ENCODE measurements at places on chromosomes 12 and 14. TPM values are rescaled to one million over a fixed set of nuclear protein-coding genes. Genes with fewer than 3 reads are reported as not detected.
A peak's percentile ranks its signal among the peaks of the same experiment; 100 is the strongest.

The CEP170B gene
- polyA plus RNA-seq = 10.0 TPM

- DNase-seq = no peak
Observed at GRCh38 chr12:109343677-109344076, 4.0 kb upstream of the MYO1H start.

The TPPP2 gene
- not detected for polyA plus RNA-seq

DNA sequence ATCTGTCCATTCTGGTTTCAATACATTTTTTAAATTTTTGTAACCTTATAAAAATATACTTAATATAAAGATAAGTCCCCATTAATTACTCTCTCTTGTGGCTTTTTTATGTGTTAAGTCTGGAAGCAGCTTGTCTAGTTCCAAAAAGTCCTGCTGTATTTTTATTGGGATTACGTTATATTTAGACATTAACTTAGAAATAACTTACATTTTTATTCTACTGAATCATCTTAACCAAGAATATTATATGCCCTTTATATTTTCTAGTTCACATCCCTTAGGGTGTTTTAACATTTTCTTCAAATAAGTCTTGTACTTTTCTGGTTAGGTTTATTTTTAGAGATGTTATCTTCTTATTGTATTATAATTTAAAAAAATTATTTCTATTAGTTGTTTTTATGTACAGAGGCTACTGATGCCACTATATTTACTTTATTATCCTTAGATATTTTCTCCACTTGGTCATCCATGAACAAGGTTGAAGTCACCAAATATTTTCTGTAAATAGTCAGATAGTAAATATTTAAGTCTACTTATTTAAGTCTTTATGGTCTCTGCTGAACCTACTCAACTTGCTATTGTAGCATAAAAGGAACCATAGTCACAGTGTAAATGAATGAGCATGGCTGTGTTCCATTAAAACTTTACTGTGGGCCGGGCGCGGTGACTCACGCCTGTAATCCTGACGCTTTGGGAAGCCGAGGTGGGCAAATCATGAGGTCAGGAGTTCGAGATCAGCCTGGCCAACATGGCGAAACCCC lies 132.4 kb upstream of the NEDD1 start:
- DNase-seq = no peak

DNA sequence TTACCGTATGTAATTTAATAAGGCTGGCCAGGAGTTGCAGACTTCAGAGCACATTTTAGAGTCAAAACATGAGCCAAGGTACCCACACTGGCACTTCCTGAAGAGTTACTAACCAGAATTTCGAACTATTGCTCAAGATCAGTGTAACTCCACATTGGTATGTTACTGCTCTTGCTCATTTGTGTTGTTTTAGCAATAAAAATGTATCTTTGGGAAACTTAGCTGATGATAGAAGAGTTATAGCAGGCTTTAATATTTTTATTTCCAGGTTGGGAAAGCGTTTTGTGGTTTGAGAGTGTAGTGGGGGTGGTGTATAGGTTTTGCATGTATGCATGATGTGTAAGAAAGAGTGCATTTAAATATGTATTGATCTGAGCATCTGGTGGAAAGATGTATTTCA lies 96.6 kb downstream of the SCN8A start:
- no peak for DNase-seq

- no peak for DNase-seq
Observed at GRCh38 chr14:52040598-52040997, 28.3 kb downstream of the NID2 start.

GRCh38 chr14:30445852-30446251 lies 113.1 kb upstream of the G2E3 start:
- no peak for DNase-seq

The PIP4K2C gene
- 21.5 TPM for polyA plus RNA-seq

DNA sequence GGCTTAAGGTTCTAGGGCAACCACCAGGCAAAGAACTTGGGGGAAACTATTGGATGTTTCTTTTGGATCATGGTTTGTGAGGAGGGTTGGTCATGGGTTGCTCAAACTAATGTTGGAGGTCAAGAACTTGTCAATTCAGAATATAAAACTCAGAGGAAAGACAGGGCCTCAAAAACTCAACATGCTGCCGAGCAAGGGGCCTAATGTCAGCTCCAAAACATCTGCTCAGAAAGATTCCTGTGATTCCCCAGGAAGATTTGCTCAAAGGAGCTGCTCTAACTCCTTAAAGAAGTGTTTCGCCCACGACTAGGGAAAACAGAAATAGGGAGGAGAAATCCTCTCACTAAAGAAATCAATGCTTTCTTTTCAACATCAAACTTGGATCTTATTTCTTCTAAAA lies 3.7 kb upstream of the IGF1 start:
- DNase-seq = no peak

- no peak for DNase-seq
Observed at GRCh38 chr14:51638071-51638944, 13.4 kb upstream of the FRMD6 start.

DNA sequence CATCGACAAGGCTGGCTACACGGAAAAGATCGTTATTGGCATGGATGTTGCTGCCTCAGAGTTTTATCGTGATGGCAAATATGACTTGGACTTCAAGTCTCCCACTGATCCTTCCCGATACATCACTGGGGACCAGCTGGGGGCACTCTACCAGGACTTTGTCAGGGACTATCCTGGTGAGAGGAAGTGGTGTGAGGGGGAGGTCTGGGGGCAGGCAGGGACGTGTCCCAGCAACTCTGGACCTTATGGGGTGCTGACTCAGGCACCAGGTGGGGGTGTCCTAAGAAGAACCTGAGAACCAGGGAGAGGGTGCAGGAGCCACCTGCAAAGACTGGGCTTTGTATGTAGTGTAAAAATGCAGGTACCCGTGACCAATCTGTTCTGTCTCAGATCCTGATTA lies 5.2 kb downstream of the ENO2 start:
- peak; percentile 9 for DNase-seq

The ZDHHC22 gene
- 0.10 TPM for polyA plus RNA-seq

GRCh38 chr14:55713486-55713885 lies 133.5 kb downstream of the KTN1 start:
- DNase-seq = no peak

DNA sequence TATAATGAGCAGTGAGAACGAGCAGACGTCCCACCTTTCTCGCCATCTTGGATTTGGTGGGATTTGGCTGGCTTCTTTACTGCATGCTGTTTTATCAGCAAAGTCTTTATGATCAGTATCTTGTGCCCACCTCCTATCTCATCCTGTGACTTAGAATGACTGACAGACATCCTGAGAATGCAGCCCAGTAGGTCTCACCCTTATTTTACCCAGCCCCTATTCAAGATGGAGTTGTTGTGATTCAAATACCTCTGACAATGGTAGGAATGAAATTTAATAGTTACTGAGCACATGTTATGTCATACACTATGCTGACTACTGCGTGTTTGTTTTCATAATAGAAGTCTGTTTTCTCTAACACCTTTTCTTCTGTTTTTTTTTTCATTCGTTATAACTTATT lies 1.9 kb downstream of the TMTC3 start:
- no peak for DNase-seq

The GNPTAB gene
- polyA plus RNA-seq = 52.3 TPM

The PTPRO gene
- polyA plus RNA-seq = 1.1 TPM

The LUM gene
- 919 TPM for polyA plus RNA-seq
